ENCODE measurements at places on chromosomes 1 and 21.

DNA sequence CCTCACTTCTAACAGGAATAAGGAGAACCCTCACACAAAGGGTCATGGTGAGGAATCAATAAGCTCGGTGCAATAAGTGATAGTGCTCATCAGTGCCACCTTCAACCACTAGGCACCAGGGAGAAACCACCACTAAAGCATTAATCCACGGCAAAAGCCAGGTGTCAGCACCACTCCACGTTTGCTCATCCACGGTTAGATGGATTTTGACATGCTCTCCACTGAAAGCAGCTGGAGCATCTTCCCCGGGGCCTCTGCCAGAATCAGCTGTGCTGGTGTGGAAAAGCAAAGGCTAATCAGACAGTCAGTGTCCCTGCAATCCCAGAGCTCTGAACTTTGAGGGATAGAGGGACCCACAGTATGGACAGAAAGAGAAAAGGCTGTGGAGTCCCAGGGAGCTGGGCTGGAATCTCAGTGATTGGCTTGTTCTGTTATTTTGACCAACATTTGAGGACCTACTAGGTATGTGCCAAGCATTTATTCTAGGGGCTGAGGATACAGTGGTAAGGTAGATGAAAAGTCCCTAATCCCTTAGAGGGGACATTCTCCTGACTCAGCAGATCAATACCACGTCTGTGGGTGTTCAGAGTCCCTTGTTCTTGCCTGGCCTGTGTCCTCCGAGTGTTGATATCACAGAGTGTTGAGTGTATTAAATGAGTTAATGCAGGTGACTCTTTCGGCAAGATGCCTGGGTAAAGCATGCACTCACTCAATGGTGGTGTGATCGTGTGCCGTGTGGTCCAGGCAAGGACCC, 41.3 kb downstream of the FHAD1 start:
- no peak for DNase-seq

DNA sequence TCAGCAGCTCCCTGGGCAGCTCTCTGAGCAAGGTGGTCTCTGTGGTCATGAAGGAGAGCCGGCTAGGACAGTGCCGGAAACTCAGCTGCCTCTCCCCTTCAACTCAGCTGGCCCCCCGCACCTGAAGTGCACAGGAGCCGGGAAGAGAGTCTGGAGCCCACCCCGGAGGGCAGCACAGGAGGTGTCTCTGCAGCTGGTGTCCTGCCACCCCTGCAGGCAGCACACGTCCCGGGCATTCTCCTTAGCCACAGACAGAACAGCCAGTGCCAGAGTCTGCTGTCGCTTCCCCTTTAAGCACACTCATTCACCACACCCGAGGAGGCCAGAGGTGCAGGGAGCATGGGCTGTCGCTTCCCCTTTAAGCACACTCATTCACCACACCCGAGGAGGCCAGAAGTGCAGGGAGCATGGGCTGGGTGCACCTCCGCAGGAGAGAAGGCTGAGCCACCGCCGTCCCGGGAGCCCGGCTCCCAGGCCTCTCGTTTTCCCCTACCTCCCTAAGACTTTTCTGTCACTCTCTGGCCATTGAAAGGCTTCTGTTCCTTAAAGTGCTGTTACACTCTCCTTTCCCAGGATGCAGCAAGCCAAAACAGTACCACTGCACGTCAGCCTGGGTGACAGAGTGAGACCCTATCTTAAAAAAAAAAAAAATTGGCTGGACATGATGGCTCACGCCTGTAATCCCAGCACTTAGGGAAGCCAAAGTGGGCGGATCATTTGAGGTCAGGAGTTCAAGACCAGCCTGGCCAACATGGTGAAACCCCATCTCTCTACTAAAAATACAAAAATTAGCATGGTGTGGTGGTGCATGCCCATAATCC, 16.9 kb upstream of the SAMD11 start:
- peak; percentile 66 for DNase-seq

- DNase-seq = no peak
These were observed 27.2 kb downstream of the BCL9 start for GRCh38 chr1:147568551-147568950.

DNA sequence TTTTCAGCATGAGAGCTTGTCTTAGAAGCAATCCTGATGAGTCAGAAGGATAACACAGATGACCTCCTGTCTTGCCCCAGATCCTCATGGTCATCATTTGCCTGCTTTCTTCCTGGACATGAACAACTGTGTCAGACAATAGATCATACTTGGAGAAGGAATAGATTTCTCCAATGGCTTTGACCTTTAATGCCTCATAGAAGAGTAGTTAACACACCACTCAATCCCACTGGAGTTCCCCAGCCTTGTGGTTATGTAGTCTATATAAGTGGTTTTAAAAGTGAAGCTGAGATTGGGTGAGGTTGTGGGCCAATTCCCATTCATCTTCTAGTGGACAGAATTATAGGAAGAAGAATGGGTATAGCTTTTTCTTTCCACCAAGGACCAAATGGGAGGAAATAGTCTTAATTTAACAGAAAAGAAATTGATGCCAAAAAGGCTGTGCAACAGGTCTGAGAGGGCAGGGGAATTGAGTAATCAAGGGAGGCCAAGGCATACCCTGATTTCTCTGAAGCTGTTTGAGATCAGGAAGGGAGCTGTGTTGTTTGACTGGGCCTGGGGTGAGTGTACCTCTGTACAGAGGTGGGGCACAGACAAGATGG, 14.4 kb downstream of the PRCC start:
- DNase-seq = peak; percentile 88

GRCh38 chr1:94539496-94539895, 2.1 kb downstream of the F3 start:
- peak; percentile 62 for DNase-seq

DNA sequence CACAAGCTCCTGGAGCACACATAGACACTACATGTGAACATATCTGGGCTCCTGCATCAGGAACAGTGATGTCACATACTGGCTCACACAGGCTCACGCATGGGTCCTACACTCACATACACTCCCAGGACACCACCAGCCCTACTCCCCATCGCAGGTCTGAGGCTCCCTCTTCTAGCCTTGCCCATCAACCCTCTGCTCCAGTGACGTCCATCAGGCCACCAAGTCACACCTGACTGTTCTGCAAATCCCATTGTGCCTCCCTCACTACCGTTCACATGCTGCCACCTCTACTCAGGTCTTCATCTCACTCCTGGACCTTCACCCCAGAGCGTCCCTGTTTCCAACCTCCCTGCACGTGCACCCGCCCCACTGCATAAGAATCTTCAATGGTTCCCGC, 18.1 kb downstream of the TFAP2E start:
- DNase-seq = no peak

- no peak for DNase-seq
These were observed 107.5 kb downstream of the MRPS6 start for GRCh38 chr21:34180826-34181359.

DNA sequence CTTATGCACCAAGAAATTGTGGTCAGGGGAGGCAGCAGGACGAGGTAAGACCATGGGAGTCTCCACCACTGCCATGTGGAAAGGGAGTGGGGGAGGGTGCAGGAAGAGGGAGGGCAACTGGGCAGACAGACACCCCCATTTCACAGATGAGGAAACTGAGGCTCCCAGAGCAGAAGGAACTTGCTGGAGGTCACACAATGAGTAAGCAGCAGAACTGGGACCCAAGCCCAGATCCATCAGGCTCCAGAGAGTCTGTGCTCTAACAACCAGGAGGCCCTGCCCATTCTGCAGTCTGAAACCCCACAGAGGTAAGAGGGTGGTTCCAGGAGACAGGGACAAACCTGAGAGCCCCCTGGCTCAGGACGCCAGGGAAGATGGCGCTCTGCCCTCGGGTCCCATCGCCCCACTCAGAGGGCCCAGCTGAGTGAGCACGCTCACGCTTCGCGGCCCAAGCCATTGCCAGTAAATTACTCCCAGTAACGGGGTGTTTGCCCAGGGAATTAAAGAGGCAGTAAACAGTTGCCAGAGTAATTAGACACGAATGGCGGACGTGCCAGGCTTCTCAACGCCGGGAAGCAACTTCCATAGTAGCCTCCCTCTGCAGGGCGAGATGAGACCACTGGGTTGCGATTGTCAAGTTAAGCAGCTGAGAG, 59.2 kb downstream of the MATN1 start:
- DNase-seq = peak; percentile 21

GRCh38 chr1:54371942-54372275, 34.3 kb downstream of the SSBP3 start:
- DNase-seq = no peak
